ENCODE measurements at places on chromosomes 12 and 14.

DNA sequence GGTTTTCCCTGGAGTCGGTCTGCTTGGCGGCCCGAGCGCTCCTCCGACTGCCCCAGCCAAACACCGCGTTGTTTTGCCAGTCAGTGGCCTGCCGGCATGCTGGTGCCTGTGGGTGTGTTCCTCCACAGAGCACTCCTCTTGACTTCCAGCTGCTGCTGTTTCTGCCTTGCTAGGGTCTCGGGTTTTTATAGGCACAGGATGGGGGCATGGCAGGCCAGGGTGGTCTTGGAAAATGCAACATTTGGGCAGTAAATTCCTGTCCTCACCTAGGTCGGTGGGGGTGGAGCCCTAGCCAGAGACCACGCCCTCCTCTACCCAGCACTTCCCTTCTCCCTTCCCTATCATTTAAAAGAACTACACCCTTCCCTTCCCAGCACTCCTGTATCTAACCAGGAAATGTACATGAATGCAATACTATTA, 34.7 kb upstream of the VASH1 start:
- no peak for DNase-seq

- DNase-seq: no peak
Measured at GRCh38 chr12:117470804-117471203, 109.4 kb upstream of the NOS1 start.

GRCh38 chr14:75597149-75597548, 18.7 kb downstream of the FLVCR2 start:
- no peak for DNase-seq

GRCh38 chr14:51581017-51581881, 70.5 kb upstream of the FRMD6 start:
- DNase-seq: no peak

DNA sequence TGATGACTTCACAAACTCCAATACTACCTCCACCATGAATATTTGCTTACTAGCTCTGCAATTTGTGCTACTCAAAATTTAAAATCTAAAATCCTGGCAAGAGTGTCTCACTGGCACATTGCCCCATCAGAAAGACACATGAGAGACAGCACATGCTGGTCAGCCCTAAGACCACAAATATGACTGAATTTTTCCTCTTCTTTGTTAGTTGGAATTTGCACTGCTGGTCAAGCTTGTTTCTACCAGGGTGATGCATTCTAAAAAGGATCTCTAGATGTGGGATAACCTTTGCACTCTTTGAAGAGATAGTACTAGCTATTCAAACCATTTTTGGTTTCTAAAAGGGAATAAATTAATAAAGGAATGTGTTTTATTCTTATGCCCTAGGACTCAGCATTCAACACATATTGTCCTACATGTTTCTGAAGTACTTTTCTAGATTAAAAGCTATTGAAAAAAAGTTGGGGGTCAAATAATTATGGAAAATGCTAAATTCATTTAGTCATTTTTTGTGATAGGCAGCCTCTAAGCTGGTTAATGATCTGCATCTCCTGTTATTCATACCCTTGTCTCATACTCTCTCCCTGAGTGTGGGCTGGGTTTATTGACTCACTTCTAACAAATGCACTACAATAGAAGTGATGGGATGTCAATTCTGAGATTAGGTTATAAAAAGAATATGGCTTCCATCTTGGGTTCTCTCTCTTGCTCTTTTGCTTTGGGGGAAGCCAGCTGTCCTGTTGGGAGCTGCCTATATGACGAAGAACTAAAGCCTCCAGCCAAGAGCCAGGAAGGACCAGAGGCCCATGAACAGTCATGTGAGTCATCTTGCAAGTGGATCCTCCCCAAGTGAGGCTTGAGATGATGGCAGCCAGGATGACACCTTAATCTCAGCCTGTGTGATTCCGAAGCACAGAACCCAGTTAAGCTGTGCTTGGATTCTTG, 211.5 kb upstream of the CRY1 start:
- no peak for DNase-seq

GRCh38 chr14:98714626-98715425, 557.2 kb downstream of the BCL11B start:
- DNase-seq: no peak

GRCh38 chr14:102496958-102497744, 12.4 kb downstream of the ANKRD9 start:
- DNase-seq: no peak

DNA sequence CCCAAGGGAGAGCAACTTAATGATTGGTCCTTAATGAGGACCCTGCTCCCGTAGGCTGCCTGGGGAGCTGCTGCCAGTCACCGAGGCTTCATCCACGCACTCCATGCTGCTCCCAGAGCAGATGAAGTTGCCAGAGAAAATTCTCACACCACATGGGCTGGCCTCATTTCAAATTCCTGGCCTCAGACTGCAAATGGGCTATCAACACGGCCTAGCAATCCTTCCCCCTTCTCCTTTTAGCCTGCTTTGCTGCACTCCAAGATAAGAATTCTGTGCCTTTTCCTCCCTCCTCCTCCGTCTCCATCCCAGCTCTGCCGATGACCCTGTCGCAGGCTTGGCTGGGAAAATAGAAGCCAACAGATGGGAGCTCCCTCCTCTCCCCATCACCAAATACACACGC, 10.8 kb upstream of the DGLUCY start:
- DNase-seq: no peak

DNA sequence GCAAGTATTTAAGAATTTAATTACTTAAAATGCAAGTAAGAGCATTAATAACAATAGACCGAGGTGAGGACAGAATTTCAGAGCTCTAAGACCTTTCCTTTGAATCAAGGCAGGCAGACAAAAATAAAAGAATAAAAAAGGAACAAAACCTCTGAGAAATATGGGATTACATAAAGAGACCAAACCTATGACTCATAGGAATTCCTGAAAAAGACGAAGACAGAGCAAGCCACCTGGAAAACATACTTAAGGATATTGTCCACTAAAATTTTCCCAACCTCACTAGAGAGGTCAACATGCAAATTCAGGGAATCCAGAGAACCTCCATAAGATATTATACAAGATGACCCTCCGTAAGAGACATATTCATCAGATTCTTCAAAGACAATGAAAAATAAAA, 325.1 kb downstream of the AEBP2 start:
- DNase-seq: no peak

GRCh38 chr14:38257507-38257906, 1.6 kb upstream of the CLEC14A start:
- no peak for DNase-seq

DNA sequence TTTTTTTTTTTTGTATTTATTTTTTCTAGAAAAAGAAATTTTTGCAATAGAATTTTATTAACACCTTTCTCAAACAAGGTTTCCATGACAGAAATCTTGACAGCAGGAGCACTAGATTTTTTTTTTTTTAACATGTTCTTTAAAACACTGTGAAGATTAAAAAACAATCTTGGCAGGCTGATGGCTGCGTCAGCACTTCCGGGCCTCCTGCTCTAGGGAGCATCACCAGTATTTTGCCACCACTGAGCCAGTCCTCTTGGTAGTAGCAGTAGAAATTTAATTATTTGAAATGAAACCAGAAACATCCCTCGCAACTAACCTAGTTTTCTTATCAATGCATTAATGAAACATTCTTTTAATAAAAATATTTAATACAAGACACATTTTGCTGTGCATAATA, 99.6 kb downstream of the APAF1 start:
- DNase-seq: no peak

GRCh38 chr12:30774599-30774998, 19.8 kb upstream of the CAPRIN2 start:
- DNase-seq: no peak

GRCh38 chr12:119175081-119175480, 3.6 kb upstream of the HSPB8 start:
- DNase-seq: no peak

- no peak for DNase-seq
Measured at GRCh38 chr14:68104518-68104917, 284.9 kb downstream of the RAD51B start.

DNA sequence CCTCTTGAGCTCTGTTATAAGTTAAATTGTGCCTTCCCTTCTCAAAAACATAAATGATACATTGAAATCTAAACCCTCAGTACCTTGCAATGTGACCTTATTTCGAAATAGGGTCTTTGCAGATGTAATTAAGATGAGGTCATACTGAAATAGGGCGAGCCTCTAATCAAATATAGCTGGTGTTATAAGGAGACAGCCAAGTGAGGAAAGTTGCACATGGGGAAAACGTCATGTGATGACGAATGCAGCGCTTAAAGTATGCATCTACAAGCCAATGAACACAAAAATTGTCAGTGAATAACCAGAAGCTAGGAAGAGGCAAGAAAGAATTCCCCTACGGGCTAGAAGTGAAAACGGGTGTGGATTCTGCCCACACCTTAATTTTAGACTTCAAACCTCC, 305.2 kb upstream of the FOXG1 start:
- no peak for DNase-seq

GRCh38 chr14:63656194-63656593, 14.5 kb upstream of the WDR89 start:
- no peak for DNase-seq
